Activated CD8-positive, alpha-beta memory T cell treated with anti-CD3 and anti-CD28 coated beads for 48 hours (primary cell): ENCODE measurements at places on chromosomes 12 and 14.

GRCh38 chr14:104156142-104156541, 17.8 kb downstream of the KIF26A start:
- no peak for DNase-seq

GRCh38 chr14:81275305-81276072, 54.7 kb upstream of the GTF2A1 start:
- DNase-seq = no peak

- DNase-seq = no peak
Observed at GRCh38 chr12:24948420-24948756, 513 bp downstream of the BCAT1 start.

GRCh38 chr12:9034095-9034494, 44.7 kb downstream of the KLRG1 start:
- no peak for DNase-seq

DNA sequence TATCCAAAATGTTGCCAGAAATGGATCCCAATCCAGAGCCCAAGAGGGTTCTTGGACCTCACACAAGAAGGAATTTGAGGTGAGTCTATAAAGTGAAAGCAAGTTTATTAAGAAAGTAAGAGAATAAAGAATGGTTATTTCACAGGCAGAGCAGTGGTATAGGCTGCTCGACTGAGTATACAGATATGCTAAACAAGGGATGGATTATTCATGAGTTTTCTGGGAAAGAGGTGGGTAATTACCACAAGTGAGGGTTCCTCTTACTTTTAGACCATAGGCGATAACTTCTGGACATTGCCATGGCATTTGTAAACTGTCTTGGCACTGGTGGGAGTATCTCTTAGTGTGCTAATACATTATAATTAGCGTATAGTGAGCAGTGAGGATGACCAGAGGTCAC, 73.6 kb downstream of the ETNK1 start:
- DNase-seq = no peak

DNA sequence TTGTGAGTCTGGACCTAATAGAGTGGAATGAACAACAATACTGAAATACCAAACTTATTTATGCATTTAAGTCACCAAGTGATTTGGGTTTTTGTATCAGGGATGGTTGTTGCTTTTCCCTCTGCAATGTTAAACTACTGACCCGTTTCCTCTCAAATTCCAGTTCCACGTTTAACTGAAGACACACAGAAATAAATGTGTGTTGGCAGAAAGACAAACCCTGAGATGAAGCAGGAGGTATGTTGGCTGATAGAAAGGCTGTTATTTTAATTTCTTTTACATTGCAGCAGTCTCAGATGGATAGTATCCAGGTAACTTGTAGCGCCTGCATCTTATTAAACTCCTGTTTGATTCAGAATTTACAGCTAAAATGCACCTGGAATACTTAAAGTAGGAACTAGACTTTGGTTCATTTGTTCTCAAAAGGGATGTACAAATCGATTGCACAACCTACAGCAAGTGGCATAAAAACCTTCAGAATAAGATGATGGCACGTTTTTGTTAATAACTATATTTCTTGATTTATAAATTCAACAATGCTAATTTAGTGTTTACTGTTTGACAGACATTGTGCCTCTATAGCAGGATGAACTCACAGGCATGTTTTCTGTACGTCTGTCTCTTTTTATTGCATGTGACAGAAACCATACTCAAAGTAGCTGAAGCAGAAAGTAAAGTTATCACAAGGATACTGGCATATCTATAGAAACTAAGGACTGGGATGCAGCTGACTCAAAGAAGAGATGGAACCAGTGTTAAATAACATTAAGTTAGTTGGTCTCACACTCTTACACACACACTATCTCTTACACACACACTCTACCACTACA, 405.7 kb downstream of the ZFP36L1 start:
- DNase-seq = no peak

DNA sequence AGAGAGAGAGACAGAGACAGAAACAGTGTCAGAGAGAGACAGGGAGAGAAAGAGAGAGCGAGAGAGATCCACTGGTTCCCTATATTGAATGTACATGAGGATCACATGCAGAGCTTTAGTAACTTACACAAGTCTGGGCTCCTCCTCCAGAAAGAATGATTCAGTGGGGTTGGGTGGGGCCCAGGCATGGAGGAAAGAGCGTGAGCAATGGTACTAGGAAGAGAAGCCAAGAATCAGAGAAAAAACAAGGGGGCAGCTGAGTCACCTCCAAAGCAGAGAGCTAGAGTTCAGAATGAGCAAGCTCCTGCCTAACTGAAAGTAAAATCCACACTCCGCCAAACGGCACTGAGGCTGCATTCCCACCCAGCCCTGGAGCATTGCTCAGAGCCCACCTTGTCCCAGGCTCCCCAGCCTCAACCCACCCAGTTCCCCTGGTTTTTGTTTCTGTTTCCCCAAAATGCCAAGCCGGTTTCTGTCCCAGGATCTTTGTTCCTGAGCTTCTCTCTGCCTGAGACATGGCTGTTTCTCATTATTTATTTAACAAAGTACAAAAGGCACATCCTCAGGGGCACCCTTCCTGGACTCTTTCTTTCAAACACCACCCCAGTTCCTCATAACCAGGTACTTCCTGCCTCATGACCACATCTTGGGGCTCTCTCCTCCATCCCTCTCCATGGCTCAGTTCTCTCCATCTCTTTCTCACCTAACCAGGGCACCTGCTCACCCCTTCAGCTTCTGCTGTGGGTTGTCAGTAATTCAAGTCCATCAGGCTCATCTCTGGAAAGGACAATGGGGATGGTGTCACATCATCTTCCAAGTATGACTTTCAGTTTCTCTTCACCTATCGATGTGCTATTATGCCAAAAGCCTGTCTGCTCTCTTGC, 670.3 kb upstream of the TBX3 start:
- no peak for DNase-seq

- no peak for DNase-seq
Observed at GRCh38 chr12:10191865-10192264, 13.0 kb downstream of the TMEM52B start.

GRCh38 chr14:34937442-34937841, 45.4 kb upstream of the SRP54 start:
- no peak for DNase-seq

DNA sequence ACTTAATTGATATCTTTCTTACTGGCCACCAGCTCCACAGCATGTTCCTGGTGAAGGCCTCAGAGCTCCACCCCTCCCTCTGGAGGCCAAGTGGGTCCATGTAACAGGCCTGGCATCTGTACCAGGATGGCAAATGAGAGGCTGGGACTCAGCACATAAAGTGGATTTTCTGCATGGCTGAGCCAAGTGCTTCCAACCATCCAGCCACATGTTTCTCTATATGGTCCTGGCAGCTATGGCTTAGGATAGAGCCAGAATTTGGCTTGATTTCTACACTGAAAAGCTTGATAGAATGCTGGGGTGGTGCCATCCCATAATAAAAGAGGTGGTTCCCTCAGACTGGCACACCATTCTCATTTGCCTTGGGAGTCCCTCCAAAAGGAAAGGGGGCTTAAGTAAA, 94.1 kb downstream of the PAX9 start:
- no peak for DNase-seq

GRCh38 chr14:77126461-77126990, 15.1 kb downstream of the ZDHHC22 start:
- DNase-seq = no peak

DNA sequence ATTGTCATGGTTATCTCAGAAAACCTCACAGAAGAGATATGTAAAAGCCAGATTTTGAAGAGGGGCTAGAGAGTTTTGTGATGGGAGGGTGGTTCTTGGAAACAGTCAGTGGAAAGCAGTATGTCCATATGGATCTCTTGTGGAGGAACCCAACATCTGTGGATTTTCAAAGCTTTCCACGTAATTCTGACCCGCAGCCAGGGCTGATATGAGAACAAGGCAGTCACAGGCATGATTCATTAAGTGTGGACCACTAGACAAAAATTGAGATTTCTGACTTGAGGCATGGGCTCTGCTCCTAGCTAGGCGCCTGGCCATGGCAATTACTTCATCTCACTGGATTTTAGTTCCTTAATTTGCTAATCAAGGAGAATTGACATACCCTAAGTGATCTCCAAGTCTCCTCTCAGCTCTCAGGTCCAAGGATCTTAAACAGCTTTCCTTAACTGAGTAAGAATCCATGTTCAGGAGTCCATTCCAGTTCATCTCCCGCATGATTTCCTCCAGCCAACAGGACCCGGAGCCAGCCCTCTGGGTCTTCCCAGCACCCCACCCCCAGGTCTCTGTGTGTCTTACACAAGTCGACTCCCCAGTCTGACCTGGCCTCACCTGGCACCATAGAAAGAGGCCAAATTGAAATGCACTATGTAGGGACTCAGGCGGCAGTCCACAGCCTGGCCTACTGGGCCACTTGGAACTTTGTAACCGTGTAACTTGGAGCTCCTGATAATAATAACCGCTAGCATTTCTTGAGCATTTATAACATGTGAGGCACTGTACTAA, 176.3 kb upstream of the PARP11 start:
- DNase-seq = no peak

- DNase-seq = no peak
Observed at GRCh38 chr14:96086032-96086431, 46.9 kb downstream of the C14orf132 start.
